ENCODE measurements at places on chromosomes 12 and 14.

- no peak for DNase-seq
These were observed 326.0 kb downstream of the PRKD1 start for GRCh38 chr14:29601616-29602015.

GRCh38 chr14:22096514-22096895 is 422.9 kb upstream of the OR4E1 start:
- no peak for DNase-seq

- no peak for DNase-seq
These were observed 1.6 kb upstream of the NUMB start for GRCh38 chr14:73459959-73460358.

- DNase-seq: no peak
These were observed 8.4 kb upstream of the ACVRL1 start for GRCh38 chr12:51898937-51899336.

DNA sequence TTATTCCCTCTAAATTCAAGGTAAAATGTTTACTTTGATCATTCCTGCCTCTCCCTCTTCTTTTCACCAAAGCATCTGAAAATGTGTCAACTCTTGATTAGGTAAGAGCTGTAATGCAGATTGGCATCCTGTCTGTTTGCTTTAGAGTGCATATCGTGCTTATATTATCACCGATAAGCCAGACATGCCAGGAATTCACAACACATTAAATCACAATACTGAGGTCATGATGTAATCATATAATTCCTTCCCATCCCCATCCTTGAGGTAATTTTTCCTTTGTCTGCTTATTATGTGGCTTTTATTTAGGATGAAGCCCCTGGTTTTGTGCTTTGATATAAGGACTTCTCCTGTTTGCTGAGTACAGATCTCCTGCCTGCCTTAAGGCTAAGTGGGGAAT is 10.2 kb downstream of the DDX47 start:
- DNase-seq: no peak

DNA sequence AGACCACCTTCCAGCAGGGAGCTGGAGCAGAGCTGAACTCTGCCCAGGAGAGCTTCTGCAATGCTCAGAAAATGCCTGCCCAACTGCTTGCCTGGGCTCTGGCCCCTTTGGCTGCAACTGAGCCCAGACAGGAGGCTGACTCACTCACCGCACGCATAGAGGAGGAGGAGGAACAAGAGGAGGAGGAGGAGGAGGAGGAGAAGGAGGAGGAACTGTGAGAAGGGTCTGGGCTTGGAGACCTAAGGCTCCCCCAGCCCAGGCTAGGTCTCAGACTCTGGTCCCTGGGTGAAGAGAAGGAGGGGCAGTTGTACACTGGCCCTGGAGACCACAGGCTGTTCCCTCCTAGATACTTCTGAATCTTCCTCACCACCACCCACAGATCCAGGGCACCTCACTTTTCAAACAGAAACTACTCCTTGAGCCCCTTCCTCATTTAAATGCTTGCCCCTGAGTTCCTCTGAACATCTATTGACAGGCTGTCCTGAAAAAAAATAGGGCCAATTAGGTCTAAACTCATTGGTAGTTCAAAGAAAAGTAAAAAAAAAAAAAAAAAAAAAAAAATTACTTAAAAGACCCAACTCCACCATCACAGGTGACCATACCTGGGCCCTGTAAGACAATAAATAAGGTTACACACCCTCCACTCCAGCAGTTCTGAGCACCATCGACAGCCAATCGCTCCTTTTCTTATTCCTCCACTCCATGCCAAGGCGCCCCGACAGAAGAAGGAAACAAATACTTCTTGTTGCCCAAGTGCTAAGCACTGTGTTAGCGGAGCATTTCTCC is 674 bp downstream of the VDR start:
- peak; percentile 82 for DNase-seq

DNA sequence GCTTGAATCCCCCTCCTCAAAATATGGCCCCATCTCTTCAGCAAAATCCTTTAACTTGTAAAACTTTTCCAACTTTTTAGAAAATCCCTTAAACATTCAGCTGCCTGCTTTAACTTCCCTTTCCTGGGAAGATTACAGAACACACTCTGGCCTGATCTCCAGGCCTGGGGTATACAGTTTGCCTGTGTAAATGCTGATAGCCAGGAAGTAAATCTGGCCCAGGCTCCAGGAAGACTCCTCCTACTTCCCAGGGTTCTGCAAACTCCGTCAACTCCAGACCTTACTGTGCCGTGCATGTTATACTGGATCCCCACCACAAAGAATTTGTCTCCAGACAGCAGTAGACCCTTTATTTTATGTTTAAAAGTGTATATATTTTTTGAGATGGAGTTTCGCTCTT is 67.0 kb upstream of the FERMT2 start:
- no peak for DNase-seq

- no peak for DNase-seq
These were observed 98.7 kb downstream of the CAND1 start for GRCh38 chr12:67367843-67368242.

DNA sequence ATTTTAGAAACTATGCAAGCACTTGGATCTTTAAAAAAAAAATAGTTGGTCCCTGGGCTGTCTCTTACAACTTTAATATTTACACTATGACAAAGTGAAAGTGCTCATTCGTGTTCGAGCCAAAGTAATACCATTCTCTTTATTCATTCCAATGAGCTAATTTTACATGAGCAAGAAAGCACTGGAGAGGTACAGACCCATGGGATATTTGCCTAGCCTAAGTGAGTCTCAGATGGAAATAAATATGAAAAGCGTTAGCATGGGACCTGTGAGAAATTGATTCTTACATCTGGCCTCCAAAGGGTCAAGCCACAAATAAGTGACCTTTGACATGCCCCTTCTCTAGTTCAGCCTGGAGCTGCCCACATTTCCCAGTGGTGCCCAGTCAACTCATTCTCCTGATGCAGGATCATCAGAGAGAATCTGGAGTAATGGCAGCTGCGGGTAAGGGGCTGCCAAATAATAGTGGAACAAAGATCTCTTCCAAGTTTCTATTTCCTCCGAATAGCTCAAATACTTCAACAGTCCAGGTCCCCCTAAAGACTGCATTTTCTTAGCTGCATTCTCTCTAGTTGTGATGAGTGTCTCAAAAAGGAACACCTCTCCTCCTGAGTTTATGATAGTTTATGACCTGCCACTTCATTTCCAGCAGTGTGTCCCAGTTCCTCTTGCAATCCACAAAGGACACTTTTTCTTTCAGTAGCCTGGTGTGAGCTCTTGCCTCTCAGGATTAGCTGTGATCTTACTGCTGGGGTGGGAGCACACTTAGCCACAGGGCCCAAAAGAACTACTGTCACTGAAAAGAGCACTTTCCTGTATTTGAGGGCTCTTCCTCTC is 208.2 kb downstream of the DAD1 start:
- no peak for DNase-seq

GRCh38 chr14:91925001-91925726 is 22.3 kb downstream of the FBLN5 start:
- DNase-seq: no peak

- DNase-seq: no peak
These were observed 774.8 kb downstream of the VRK1 start for GRCh38 chr14:97571866-97572555.

DNA sequence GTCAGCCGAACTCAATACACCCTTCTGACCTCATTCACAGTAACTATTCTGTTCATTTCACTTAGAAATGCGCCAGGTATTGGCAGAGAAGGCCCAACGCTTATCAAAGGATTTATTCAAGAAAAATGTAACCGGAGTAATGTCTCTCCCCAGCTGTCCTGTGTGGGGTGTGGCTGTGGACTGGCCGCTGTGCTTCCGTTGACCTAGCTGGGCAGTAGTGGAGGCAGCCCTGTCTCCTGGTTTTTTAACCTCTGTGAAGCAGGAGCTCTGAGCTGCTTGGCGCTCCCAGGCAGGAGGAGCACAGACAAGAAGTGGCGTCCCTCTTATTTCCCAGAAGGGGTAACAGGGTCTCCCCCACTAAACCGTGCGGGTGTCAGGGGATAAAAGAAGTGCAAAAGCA is 85.2 kb downstream of the ESR2 start:
- DNase-seq: no peak

- DNase-seq: peak; percentile 41
These were observed 688 bp upstream of the NECAP1 start for GRCh38 chr12:8081251-8081920.

DNA sequence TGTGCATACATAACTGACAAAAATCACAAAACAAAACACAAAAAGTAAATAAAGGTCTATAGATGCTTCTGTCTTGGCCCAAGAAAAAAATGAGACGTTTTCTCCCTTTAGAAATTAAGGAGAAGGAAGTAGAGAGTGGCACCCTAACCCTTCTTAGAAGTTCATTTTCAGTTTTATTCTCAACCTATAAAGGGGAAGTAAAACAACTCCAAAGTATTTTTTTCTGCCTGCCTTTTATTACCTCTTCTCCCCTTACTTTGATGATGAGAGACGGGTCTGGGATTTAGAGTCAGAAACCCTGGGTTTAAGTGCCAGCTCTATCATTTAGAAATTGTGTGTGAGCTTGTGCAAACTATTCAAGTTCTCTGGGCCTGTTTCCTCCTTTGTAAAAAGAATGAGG is 2.8 kb downstream of the PRIM1 start:
- no peak for DNase-seq

DNA sequence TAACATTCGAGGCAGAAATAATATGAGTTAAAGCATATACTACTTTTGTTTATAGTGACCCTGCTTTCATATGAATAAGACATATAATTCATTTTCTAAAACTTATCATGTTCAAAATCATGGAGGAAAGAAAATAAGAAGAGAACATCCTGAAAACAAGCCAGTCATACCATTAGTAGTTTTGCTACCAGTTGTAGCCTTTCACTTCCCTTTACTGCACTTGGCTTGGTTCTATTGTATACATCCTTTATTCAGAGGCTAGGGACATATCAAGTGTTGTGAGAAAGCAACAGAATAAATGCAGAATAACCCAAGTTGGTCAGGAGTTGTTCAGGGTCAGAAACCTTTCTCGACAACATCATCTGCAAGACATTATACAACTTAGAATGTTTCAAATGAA is 598.7 kb downstream of the SOX5 start:
- no peak for DNase-seq

DNA sequence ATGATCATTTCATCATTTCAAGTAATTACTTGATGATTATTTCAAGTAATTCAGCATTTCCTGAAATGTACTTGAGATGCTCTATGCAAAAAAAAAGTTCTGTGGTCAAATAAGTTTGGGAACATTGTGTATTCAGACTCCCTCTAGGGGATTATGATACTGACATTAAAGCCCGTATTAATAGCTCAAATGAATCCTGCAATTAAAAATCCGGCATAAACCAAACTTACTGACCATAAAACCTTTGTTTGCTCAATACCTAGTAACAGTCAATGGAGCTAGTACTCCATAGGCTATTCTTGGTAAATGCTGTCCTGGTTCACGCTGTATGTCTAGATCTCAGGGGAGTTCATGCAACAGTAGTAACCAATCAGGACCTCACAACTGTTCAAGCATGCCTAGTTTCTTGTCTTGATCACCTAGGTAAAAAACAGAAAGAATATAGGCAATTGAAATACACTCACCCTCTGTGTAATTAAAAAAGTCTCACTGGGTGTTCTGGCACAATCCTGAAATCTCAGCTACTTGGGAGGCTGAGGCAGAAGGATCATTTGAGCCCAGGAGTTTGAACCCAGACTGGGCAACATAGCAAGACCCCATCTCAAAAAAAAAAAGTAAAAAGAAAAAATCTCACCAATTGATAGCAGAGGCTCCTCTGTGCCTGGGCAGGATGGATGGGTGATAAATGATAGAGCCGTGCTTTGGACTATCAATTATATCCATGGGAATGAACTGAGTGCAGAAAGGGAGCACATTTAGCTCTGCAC is 14.1 kb downstream of the ALDH1L2 start:
- DNase-seq: no peak

GRCh38 chr12:100170313-100170858 is 27.7 kb upstream of the BLTP3B start:
- no peak for DNase-seq

DNA sequence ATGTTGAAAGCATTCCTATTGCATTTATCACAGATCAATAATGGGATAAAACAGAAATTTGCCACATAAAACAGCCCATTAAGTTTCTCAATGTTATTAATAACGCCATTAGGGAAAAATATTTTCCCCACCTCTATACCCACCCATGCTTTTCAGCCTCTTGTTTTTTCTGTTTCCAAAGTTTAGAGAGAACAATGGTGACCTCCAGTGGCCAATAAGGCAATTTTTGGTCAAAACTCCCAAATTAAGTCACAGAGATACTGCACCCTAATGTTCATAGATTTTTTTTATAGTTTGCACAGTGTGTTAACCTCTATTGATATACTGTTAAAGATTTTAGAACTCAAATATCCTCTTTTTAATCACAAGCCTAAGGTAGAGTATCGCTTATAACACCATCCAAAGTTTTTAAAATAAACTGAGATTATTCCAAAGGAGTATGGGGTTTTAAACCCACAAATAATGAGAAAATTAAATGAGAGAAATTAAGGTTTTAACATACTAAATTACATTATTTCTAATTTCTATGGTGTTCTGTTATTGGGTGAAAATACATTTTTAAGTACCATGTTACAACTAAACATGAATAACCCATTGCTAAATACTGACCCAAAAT is 184.7 kb upstream of the DCN start:
- DNase-seq: no peak

DNA sequence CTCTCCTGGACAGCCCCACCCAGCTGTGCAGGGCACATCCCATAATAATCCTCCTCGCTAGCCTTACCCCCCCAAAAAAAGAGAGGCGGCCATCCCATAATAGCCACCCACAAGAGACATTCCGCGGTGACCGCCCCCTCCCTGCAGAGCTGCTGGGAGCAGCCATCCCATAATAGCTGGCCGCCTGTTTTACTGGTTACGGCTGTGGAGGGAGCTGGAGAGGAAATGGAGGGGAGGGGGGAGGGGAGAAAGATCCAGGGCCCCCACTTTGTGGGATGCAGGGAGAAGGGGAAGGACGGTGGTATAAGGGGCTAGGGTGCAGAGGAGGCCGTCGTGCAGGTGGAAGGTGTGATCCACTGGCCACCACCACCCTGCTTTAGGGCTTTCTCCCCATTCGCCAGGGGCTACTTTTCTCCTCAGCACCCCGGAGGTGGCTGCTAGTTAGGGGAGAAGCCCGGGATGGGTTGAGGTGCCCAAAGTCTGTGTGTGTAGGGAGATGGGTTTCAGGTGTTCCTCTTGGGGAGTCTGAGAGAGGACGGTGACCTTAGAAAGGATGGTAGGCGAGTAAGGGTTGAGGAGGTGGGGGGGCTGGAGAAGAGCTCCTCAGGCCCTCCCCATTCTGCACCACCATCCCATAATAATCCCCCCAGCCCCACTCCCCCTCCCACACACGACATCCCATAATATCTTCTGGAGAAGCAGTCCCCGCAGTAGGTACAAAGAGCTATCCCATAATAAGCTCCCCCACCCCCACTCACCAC is 6.0 kb upstream of the CHD4 start:
- DNase-seq: peak; percentile 83

GRCh38 chr12:77821699-77822203 is 8.9 kb upstream of the NAV3 start:
- DNase-seq: no peak

GRCh38 chr12:64745980-64746379 is 13.2 kb downstream of the GNS start:
- DNase-seq: no peak

DNA sequence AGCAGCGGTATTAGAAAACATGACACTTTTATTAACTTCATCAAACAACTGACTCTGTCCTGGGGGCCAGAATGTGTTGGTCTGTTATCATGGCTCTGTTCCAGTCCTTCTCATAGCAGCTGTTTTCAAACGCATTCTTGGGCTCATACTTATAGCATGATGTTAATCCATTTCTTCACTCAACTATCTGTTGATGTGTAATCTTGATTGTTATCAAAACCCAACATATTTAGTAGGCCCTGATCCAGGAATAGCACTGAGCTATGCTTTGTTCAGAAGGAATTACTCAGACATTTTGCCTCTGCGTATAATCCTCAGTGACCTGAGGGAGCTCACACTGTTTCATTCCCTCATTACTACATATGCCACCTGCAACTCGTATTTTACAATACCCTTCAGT is 315.9 kb downstream of the BMP4 start:
- no peak for DNase-seq
